ENCODE measurements at places on chromosomes 4 and X. TPM values are rescaled to one million over a fixed set of nuclear protein-coding genes. Genes with fewer than 3 reads are reported as not detected.

GRCh38 chrX:14936561-14936960, 63.3 kb downstream of the MOSPD2 start:
- H3K36me3 ChIP-seq: no peaks in the 10 kb centered on the region
- no peaks in the 10 kb centered on the region for H3K27me3 ChIP-seq
- H3K4me1 ChIP-seq: no peaks in the 10 kb centered on the region
- no peak overlapping the region for H3K4me3 ChIP-seq

DNA sequence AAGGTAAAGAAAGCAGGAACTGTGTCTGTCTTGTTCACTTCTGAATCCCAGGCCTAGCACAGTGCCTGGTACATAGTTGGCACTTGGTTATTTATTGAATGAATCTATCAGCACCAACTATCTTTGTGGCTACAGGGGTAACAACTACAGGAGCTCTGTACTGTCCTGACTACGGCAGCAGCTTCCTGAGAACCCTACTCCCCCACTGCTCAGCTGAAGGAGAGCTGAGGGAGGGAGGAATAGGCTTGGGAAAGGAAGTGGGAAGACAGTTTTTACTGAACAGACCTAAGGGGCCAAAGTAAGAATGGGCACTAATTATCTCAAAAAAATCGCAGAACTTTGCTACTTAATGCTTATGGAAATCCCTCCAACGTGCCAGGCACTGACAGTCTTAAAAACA, 156.1 kb upstream of the RAPGEF2 start:
- H3K36me3 ChIP-seq: no peaks in the 10 kb centered on the region
- H3K27me3 ChIP-seq: no peaks in the 10 kb centered on the region
- no peak for DNase-seq
- H3K4me1 ChIP-seq: no peaks in the 10 kb centered on the region
- no peak overlapping the region for H3K4me3 ChIP-seq

- no peak for DNase-seq
- no peaks in the 10 kb centered on the region for H3K27me3 ChIP-seq
- no peak overlapping the region for H3K27ac ChIP-seq
Measured at GRCh38 chr4:185755451-185755850, 56.5 kb downstream of the SORBS2 start.

DNA sequence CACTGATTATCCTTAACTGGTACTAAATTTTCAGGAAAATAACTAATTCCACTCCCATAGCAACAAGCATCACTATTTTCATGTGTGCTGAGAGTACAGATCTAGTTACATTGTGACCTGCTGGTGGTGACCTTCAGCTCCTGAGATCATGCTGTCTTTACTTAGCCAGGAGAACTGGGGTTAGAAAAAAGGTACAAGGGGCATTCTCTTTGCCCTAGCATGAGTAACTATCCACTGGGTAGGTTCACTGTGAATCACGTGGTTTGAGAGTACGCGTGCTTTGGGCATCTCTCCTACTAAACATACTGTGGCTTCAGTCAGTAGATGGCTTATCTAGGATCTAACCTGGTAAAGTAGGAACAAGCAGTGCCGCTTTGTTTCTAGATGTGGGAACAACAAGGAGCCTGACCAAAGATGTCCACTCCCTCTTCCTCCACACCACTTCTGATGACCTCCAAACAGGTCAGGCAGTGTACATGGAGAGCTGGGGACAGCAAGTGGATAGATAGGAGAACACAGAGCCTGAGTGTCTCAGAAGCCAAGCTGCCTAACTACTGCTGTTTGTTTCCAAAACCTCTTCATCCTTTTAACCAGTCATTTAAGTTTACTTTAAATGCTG, 90.2 kb downstream of the CBR4 start:
- H3K27me3 ChIP-seq: no peaks in the 10 kb centered on the region
- no peak overlapping the region for H3K4me3 ChIP-seq
- H3K36me3 ChIP-seq: no peaks in the 10 kb centered on the region
- no peak for DNase-seq
- H3K27ac ChIP-seq: no peak overlapping the region

DNA sequence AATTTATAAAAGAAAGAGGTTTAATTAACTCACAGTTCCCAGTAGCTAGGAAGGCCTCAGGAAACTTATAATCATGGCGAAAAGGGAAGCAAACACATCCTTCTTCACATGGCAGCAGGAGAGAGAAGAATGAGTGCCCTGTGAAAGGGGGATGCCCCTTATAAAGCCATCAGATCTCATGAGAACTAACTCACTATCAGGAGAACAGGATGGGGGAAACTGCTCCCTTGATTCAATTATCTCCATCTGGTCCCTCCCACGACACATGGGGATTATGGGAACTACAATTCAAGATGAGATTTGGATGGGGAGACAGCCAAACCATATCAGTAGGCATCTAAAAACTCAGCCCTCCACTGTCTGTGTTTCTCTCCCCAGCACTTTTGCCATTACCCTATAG, 22.4 kb downstream of the ANK2 start:
- H3K36me3 ChIP-seq: no peaks in the 10 kb centered on the region
- no peak overlapping the region for H3K4me3 ChIP-seq
- no peaks in the 10 kb centered on the region for H3K27me3 ChIP-seq
- no peak for DNase-seq

GRCh38 chrX:112636288-112636687, 43.5 kb downstream of the LHFPL1 start:
- no peak overlapping the region for H3K4me3 ChIP-seq
- H3K36me3 ChIP-seq: no peaks in the 10 kb centered on the region
- no peak for DNase-seq
- H3K27me3 ChIP-seq: no peaks in the 10 kb centered on the region

DNA sequence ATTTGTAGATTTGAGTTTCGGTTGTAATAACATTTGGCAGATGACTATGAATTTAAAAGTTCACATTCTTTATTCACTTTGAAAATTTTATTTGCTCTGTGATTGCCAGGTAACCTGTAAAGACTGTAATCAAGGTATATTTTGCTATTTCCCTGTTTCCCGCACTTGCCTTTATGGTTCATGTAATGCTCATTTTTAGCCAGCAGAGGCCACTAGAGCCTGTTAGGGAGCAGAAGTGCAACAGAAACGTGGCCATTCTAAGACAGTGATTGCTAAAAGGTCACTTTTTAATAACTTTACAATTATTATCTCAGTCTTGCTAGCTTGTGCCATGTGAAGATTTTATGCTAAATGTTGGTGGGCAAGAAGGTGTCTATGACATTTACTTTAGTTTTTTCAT, 12.4 kb downstream of the YIPF6 start:
- peaks cover 9% of the 10 kb centered on the region for H3K4me1 ChIP-seq
- no peak for DNase-seq
- no peaks in the 10 kb centered on the region for H3K27me3 ChIP-seq
- H3K27ac ChIP-seq: no peak overlapping the region
- H3K4me3 ChIP-seq: no peak overlapping the region
- peaks cover 31% of the 10 kb centered on the region for H3K36me3 ChIP-seq

DNA sequence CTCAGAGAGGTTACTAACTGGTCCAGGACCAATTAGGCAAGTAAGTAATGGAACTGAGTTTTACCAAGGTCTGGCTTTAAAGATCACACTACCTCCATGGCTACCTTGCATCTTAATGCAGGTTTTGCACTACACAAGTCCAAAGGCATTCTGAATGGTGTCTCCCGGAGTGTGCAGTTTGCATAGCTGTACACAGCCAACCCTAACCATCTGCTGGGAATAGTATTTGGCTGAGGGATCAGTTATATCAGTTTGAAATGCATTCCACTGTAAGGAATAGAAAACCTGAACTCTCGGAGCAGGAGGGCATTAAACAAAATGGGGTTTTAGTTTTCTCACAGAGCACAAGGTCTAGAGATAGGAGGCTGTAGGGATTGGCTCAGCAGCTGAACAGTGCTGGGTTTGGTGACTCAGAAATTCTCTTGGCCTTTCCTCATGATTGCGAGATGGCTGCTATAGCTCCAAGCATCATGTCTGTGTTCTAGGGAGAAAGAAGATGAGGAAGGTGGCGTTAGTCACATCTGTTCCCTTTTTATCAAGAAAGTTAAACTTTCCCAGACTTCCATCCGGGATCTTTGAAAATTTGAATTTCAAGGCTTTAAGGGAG, 177.1 kb downstream of the NHS start:
- no peaks in the 10 kb centered on the region for H3K36me3 ChIP-seq
- H3K27ac ChIP-seq: no peak overlapping the region
- no peaks in the 10 kb centered on the region for H3K27me3 ChIP-seq
- H3K4me3 ChIP-seq: no peak overlapping the region
- H3K4me1 ChIP-seq: no peaks in the 10 kb centered on the region
- DNase-seq: no peak

Gene SLC26A1
- total RNA-seq: not detected
